ENCODE measurements at places on chromosomes 1 and 21.

- no peak for DNase-seq
Measured at GRCh38 chr1:98405581-98406074, 255.9 kb upstream of the SNX7 start.

- DNase-seq = no peak
Measured at GRCh38 chr1:15723631-15724246, 12.3 kb upstream of the SLC25A34 start.

- DNase-seq = no peak
Measured at GRCh38 chr1:161970633-161971032, 53.0 kb downstream of the OLFML2B start.

DNA sequence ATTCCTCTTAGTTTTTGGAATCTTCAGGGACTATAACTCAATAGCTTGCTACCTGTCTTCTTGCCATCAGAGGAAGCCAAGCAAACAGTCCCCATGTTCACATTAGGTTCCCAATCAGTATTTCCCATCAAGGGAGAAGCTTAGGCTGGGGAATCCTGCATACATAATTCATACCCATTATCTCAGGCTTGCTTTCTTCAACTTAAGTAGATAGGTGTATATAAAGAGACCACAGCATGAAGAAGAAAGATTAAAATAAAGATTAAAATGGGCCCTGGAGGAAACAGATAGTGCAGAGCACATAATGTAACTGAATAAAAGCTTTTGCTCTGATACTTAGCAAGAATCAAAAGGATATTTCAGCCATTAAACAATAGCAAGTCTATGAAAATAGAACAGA is 29.0 kb upstream of the KCNK1 start:
- no peak for DNase-seq
